Activated T-cell treated with anti-CD3 and anti-CD28 coated beads for 24 hours (primary cell): ENCODE measurements at places on chromosomes 2 and 18.

DNA sequence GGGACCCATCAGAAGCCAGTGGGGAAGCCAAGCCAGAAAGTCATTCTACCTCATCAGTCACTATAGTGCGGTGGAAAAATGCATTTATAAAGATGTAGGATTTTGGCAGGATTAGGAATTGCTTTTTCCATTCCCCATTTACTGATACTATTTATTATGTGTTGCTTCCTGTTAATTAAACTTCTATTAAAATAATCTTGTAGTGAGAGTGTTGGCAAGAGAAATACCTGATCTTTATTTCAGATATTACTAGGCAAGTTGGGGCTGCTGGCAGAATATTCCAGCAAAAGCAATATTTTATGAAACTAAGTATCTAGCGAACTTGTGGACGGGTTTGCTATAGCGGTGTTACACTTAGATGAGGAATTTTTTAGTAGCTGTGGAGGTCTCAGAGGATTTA lies 23.9 kb upstream of the CDC42EP3 start:
- no peak for DNase-seq

GRCh38 chr2:53220969-53221368 lies 546.6 kb upstream of the CHAC2 start:
- no peak for DNase-seq

DNA sequence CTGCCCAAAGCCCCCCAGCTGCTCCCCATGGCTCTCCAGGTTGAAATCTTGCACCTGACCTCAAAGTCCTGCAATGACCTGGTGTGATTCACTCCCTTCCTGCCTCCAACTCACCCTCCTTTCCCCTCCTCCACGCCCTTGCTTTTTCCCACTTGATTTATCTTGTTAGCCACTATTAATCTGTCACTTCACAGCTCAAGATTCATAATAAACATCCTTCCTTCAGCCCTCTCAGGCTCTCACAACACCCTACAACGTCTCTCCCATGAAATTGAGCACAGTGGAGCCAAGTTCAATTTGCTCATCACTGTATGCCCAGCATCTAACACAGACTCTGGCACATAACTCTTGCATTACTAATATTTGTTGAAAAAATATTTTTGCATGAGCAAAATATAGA lies 85.6 kb upstream of the SLC35G4 start:
- DNase-seq: no peak

DNA sequence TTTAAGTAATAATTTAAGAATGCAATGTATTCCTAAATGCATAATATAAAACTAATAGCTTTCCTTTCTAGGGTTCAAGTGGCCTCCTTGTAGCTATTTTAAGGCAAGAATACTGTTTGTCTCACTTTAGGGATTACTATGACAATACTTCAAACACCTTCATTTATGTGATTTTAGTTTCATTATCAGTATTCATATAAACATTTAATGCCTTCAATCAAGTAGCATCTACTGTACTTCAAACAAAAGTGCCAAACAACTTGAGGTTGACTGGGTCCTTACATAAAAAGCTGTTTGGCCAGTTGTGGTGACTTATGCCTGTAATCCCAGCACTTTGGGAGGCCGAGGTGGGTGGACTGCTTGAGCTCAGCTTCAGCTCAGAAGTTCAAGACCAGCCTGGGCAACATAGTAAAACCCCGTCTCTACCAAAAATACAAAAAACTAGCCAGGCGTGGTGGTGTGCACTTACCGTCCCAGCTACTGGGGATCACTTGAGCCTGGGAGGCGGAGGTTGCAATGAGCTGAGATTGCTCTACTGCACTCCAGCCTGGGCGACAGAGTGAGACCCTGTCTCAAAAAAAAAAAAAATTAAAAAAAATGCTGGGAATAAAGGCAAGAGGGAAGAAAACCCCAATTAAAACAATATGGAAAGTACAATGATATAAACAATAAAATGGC lies 9.3 kb downstream of the MEX3C start:
- DNase-seq: no peak

DNA sequence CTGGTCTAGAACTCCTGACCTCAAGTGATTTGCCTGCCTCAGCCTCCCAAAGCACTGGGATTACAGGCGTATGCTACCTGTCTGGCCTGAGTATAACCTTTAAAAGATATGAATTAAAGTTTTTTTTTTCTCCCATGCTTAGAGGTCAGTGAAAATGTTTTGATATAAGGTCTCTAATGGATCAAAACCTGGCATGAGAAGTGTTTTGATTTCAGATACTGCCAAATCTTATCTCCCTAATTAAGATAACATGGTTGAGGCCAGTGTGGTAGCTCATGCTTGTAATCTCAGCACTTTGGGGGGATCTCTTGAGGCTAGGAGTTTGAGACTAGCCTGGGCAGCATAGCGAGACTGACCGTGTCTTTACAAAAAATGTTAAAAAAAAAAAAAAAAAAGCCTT lies 41.2 kb downstream of the SNRPD1 start:
- no peak for DNase-seq

DNA sequence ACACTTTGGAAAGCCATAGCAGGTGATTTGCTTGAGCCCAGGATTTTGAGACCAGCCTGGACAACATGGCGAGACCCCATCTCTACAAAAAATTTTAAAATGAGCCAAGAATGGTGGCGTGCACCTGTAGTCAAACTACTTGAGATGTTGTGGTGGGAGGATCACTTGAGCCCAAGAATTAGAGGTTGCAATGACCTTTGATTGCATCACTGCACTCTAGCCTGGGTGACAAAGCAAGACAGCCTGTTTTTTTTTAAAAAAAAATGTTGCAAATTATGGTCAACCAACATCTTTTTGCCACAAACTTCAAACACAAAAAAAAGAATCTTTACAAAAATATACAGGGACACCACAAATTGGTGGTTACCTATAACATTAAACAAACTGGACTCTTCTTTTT lies 40.3 kb downstream of the MEX3C start:
- DNase-seq: no peak

GRCh38 chr18:67217551-67218166 lies 298.9 kb downstream of the DSEL start:
- DNase-seq: peak; percentile 54

DNA sequence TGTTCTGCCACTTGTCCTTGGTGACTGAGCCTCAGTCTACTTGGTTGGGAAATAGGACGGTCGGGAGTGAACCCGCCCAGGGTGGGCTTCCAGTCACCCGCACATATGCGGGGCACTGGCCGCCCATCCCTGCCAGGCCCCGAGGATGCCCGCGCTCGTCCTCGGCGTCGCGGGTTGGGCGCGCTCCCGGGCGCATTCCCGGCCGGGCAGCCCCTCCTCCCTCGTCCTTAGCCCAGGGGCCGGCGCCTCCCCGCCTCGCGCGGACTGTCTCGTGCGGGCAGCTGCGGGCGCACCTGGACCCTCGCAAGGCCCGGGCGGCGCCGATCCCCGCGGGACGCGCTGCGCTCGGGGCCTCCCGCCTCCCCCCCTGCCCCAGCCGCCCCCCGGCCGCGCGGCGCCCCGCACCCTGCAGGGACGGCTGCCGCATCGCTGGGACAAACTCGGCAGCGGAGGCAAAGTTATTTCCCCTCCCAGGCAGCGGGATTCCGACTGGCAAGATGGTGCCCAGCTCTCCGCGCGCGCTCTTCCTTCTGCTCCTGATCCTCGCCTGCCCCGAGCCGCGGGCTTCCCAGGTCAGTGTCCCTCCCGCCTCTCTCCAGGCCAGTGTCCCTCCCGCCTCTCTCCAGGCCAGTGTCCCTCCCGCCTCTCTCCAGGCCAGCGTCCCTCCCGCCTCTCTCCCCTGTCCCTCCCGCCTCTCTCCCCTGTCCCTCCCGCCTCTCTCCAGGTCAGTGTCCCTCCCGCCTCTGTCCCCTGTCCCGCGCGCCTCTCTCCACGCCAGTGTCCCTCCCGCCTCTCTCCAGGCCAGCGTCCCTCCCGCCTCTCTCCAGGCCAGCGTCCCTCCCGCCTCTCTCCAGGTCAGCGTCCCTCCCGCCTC lies at the start of gene FBLN7:
Gene FBLN7, plus strand, starts transcription at position 227 of the 874 bp plus-strand sequence. Its CDS starts 271 bp downstream, at position 498.
- no peak for DNase-seq

- no peak for DNase-seq
These were observed 84.1 kb downstream of the TRABD2A start for GRCh38 chr2:84796798-84797197.

- no peak for DNase-seq
These were observed 33.9 kb upstream of the GORASP2 start for GRCh38 chr2:170895023-170895757.

DNA sequence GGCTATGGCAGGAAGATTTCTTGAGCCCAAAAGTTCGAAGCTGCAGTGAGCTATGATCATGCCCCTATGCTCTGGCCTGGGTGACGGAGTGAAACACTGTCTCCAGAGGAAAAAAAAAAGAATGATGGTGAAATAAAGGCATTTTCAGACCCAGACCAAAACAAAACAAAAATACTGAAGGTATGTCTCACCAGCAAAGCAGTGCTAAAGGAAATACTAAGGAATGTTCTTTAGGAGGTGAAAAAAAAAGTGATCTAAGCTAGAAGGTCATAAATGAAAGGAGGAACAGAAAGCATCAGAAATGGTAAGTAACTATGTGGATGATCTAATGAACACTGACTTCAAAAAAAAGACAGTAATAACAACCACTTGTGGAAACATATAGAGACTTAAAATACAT lies 18.7 kb downstream of the SS18 start:
- DNase-seq: no peak

DNA sequence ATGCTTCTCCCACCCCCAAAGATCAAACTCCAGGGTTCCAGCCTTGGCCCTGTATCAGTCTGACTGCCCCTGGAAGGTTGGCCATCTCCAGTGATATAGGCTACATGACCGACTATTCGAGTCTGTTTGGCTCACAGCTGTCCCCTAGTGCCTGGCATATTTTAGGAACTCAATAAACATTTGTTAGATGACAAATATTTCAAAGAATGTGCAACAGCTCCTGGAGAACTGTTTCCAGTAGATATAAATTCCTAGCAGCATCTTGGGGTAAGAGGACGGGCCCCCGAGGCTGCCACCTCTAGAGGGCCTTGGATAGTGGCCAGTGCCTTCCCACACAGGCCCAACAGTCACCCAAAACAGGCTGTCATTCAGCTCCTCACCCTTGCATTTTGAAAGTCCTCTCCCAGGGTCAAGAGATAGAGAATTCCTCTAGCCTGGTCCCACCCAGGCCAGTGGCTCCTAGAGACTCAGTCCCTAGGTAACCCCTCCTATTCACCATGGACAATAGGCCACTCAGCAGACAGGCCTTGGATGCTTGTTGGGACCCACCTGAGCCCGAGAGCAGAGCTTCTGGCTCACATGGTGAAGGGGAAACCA lies 45.1 kb upstream of the ATP6V1B1 start:
- DNase-seq: no peak
